Cardiac ventricle fibroblast (primary cell): ENCODE measurements at places on chromosomes 2 and 18. TPM values are rescaled to one million over a fixed set of nuclear protein-coding genes. Genes with fewer than 3 reads are reported as not detected.

The STARD6 gene
- not detected in 2 replicates for total RNA-seq

The NABP1 gene
- 63.8 and 66.0 TPM in 2 replicates for total RNA-seq

The ADAM23 gene
- 4.2 and 5.7 TPM in 2 replicates for total RNA-seq

The POTEE gene
- total RNA-seq, result not detected in 2 replicates

The RAB27B gene
- total RNA-seq, result 1.1 and 1.5 TPM in 2 replicates

The LHCGR gene
- not detected in 2 replicates for total RNA-seq

The PTPRM gene
- 60.3 and 71.2 TPM in 2 replicates for total RNA-seq

The RESP18 gene
- total RNA-seq, result not detected in 2 replicates

The SLC4A1AP gene
- 11.2 and 12.2 TPM in 2 replicates for total RNA-seq

The BCL2 gene
- total RNA-seq, result 3.4 and 8.3 TPM in 2 replicates

The FAM124B gene
- total RNA-seq, result 0.39 and 0.56 TPM in 2 replicates

The CERKL gene
- not detected in 2 replicates for total RNA-seq

The TMEM178A gene
- 0.25 and 1.0 TPM in 2 replicates for total RNA-seq

The HOXD11 gene
- total RNA-seq, result not detected in 2 replicates

The CCDC141 gene
- not detected in 2 replicates for total RNA-seq

The UGT1A4 gene
- total RNA-seq, result 0.34 TPM in 1 of 2 replicates, not detected in the other

The TMEM169 gene
- 0.10 TPM in 1 of 2 replicates, not detected in the other for total RNA-seq

The POTEJ gene
- total RNA-seq, result not detected in 2 replicates

The CFC1B gene
- not detected in 2 replicates for total RNA-seq

The AQP4 gene
- not detected in 2 replicates for total RNA-seq

The EMX1 gene
- not detected in 2 replicates for total RNA-seq

The IL37 gene
- total RNA-seq, result not detected in 2 replicates

The SKOR2 gene
- total RNA-seq, result not detected in 2 replicates

The UPP2 gene
- not detected in 2 replicates for total RNA-seq

The FAM110C gene
- not detected in 2 replicates for total RNA-seq

The RGPD4 gene
- total RNA-seq, result not detected in 2 replicates

The SRD5A2 gene
- total RNA-seq, result not detected in 2 replicates

The KCNIP3 gene
- total RNA-seq, result 14.0 and 14.2 TPM in 2 replicates

The PSMA8 gene
- total RNA-seq, result not detected in 2 replicates

The TTN gene
- 0.05 and 0.06 TPM in 2 replicates for total RNA-seq

The GALNT14 gene
- 0.31 TPM in 1 of 2 replicates, not detected in the other for total RNA-seq

The PLEK gene
- not detected in 2 replicates for total RNA-seq

The DCDC2C gene
- not detected in 2 replicates for total RNA-seq

The REG1B gene
- not detected in 2 replicates for total RNA-seq

The G6PC2 gene
- total RNA-seq, result not detected in 2 replicates

The TGFBRAP1 gene
- 11.6 and 12.1 TPM in 2 replicates for total RNA-seq

The CD8A gene
- total RNA-seq, result not detected in 2 replicates

The KRTCAP3 gene
- total RNA-seq, result not detected in 2 replicates
